ENCODE measurements at places on chromosomes 1 and 21.

DNA sequence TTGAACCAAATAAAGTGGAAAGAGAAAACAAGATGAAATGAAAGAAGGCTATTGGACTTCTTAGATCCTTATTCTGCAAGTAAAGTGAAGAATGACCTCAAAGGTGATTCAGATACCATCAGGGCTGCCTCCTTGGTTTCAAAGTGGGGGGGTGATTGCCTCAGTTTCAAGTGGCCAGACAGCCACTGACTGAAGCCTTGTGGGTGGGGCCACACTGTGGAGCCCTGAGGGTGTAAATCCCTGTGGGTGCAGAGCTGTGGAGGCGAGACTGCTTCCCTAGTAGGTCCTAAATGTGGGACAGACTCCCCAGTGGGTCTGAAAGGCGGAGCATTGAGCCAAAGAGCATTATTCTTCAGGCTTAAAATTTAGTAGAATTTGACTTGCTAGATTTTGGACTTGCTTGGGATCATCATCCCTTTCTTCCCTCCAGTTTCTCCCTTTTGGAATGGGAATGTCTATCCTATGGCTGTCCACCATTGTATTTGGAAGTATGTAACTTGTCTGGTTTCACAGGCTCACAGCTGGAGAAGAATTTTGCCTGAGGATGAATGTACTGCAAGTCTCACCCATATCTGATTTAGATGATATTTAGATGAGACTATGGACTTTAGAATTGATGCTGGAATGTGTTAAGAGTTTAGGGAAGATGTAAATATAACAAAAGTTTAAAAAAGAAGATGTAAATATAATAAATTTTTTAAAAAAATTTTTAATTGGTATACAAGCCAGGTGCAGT is 71.6 kb upstream of the SOX13 start:
- DNase-seq: no peak

- DNase-seq: no peak
These were observed 57.2 kb downstream of the LAMC1 start for GRCh38 chr1:183080406-183080805.

GRCh38 chr1:189084811-189085210 is 1392.9 kb downstream of the BRINP3 start:
- DNase-seq: no peak

DNA sequence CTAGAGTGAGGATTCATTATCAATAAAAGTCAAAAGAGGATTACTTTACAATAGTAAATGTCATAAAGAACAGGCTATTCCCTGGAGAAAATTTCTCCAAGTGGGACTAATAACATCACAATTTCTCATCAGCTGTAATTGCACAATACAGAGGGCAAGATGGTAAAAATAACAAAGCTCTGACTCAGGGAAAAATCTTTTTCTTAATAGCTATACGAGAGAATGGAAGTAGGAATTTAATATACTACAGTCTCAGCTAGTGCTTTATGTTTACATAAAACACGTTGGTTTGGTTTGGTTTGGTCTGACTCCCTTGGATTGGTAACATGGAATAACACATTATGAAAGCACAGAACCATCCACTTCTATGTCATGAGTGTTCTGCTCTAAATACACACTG is 397.6 kb downstream of the LRRIQ3 start:
- DNase-seq: no peak

GRCh38 chr1:38173848-38174247 is 127.3 kb upstream of the POU3F1 start:
- no peak for DNase-seq

DNA sequence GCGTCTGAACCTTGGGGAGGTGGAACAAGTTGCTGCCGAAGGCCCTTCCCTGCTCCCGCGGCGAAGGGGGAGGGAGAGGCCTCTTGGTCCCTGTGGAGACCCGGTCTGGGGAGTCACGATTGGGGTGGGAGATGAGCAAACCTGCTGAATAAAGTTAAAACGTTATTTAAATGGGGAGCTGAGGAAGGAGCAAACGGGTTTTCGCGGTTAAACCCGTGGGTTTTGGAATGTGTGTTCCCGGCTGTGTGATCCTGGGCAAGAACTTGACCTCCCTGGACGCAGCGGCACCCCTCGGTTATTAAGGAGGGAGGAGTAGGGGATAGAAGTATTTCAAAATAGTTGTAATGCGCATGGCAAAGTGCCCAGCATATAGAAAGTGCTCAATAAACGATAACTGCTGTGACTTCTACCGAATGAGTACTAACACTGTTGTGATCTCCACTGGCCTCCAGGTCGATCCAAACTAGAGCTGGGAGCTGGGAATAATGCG is 3.4 kb downstream of the FAM110D start:
- no peak for DNase-seq

Measured in T-helper 9 cell (primary cell).